ENCODE measurements at places on chromosomes 16 and 17. TPM values are rescaled to one million over a fixed set of nuclear protein-coding genes. Genes with fewer than 3 reads are reported as not detected.

Gene ITGAL
- 1.4 TPM for total RNA-seq

Gene NPIPB2
- 10.7 TPM for total RNA-seq

Gene TMIGD1
- not detected for total RNA-seq

Gene ANKS4B
- total RNA-seq, result not detected

Gene RASL10B
- 0.15 TPM for total RNA-seq

Gene HAP1
- total RNA-seq, result 3.4 TPM

Gene SMARCD2
- 168 TPM for total RNA-seq

Gene GAS2L2
- total RNA-seq, result not detected

GRCh38 chr17:19308398-19308797 lies 54.1 kb downstream of the B9D1 start:
- peaks cover 22% of the 10 kb centered on the region for H3K36me3 ChIP-seq
- H3K4me1 ChIP-seq, result no peaks in the 10 kb centered on the region
- H3K27me3 ChIP-seq, result no peaks in the 10 kb centered on the region
- H3K4me3 ChIP-seq, result no peak overlapping the region
- no peak overlapping the region for H3K27ac ChIP-seq

- peak overlapping the region; percentile 84 for H3K27ac ChIP-seq
- DNase-seq, result peak; percentile 64
- H3K4me3 ChIP-seq, result peak overlapping the region; percentile 69
These were observed 36.6 kb downstream of the ARHGAP23 start for GRCh38 chr17:38464723-38465390.

GRCh38 chr17:43829738-43830137 lies 3.2 kb downstream of the MPP3 start:
- H3K4me3 ChIP-seq, result no peak overlapping the region
- peaks cover 30% of the 10 kb centered on the region for H3K36me3 ChIP-seq
- H3K27me3 ChIP-seq, result no peaks in the 10 kb centered on the region
- DNase-seq, result no peak
- no peak overlapping the region for H3K27ac ChIP-seq
- peaks cover 24% of the 10 kb centered on the region for H3K4me1 ChIP-seq

DNA sequence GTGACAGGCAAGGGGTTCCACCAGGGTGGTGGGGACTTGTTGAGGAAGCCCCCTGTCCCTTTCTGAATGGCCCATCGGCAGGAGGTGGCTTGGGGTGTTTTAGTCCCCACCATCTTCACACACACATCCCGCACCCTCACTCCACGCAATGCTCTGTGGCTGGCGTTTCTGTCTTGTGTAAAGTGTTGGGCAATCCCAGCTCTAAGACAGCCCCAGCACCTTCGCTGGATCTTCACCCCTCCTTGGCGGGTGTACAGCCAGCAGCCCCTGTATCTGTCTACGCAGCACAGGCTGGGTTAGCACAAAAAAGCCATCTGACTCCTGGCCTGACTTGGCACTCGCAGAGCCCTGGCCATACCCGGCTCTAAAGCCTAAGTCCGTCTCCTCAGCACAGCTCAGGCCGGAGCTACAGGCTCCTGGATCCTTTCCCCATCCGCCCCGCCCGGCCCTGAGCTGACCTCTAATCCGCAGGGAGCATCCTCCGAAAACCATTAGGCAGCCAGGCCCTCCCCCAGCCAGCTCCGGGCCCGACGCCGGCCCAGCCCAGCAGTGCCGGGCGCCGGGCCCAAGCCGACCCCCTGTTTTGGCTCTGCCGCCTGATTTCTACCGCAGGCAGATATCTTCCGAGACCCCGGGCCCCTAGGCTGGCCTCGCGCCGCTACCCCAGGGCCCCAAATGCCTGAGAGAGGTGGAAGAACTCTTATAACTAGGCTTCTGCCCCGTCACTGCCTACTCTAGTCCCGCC lies 42.4 kb upstream of the TAC4 start:
- no peak overlapping the region for H3K27ac ChIP-seq
- no peak overlapping the region for H3K4me3 ChIP-seq
- DNase-seq, result no peak
- H3K4me1 ChIP-seq, result peaks cover 39% of the 10 kb centered on the region

GRCh38 chr16:77148121-77148520 lies 42.9 kb upstream of the MON1B start:
- no peaks in the 10 kb centered on the region for H3K4me1 ChIP-seq
- no peaks in the 10 kb centered on the region for H3K36me3 ChIP-seq
- H3K27me3 ChIP-seq, result peaks cover 1% of the 10 kb centered on the region
- no peak overlapping the region for H3K27ac ChIP-seq
- DNase-seq, result no peak

DNA sequence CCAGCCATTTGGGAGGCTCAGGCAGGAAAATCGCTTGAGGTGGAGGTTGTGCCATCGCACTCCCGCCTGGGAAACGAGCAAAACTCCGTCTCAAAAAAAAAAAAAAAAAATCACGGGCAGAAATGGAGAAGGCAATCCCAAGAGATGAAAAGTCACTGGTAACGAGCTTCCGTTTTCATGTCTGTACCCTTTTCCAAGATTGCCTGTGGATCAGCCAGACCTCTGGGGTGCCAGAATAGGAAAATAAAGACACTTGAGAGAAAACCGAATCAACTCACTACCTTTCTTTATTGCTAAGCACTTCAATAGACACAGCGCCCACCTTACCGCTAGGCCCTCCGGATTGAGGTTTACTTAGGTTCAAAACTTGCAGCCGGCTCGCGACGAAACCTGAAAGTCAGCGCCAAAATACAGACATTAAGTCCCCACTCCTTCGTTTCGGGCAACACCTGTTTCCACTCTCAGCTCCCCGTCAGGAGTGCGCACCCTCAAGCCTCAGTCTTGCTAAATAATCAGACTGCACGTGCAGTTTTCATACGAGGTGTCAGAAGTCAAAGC lies 970 bp upstream of the TRAF7 start:
- no peak for DNase-seq
- peak overlapping the region; percentile 84 for H3K27ac ChIP-seq
- H3K27me3 ChIP-seq, result no peaks in the 10 kb centered on the region
- H3K36me3 ChIP-seq, result no peaks in the 10 kb centered on the region
- H3K4me3 ChIP-seq, result peak overlapping the region; percentile 77

GRCh38 chr17:38753071-38753506 lies 548 bp downstream of the PSMB3 start:
- peaks cover 33% of the 10 kb centered on the region for H3K36me3 ChIP-seq
- peak overlapping the region; percentile 100 for H3K27ac ChIP-seq
- H3K4me1 ChIP-seq, result peaks cover 18% of the 10 kb centered on the region
- peak overlapping the region; percentile 99 for H3K4me3 ChIP-seq
- no peak for DNase-seq

DNA sequence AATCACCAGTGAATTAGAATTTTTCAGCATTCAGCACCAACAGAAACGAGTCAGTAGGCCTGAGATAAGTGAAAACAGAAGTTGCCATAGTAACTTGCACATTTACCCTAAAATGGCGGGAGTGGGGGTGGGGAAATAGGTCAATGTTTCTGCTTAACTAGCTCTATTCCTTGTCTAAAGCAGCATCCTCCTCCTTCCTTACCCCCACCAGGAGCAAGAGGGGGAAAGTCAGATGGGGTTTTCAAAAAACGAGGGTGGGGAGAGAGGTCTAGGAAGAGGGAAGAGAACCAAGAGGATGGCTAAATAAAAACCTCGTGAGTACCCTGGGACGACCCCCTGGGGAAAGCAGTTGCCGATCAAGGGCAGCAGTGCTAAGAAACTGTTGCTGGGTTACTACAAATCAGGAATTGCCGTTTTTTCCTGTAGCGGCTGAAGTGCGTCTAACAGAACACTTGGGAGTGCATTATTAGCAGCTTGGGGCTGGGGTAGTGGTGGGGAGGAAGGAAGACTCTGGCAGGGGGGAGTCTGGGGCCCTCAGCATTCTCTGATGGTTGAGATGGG lies 34.4 kb upstream of the MNT start:
- DNase-seq, result no peak
- H3K4me3 ChIP-seq, result no peak overlapping the region
- peaks cover 29% of the 10 kb centered on the region for H3K36me3 ChIP-seq
- H3K27ac ChIP-seq, result no peak overlapping the region
- no peaks in the 10 kb centered on the region for H3K27me3 ChIP-seq

DNA sequence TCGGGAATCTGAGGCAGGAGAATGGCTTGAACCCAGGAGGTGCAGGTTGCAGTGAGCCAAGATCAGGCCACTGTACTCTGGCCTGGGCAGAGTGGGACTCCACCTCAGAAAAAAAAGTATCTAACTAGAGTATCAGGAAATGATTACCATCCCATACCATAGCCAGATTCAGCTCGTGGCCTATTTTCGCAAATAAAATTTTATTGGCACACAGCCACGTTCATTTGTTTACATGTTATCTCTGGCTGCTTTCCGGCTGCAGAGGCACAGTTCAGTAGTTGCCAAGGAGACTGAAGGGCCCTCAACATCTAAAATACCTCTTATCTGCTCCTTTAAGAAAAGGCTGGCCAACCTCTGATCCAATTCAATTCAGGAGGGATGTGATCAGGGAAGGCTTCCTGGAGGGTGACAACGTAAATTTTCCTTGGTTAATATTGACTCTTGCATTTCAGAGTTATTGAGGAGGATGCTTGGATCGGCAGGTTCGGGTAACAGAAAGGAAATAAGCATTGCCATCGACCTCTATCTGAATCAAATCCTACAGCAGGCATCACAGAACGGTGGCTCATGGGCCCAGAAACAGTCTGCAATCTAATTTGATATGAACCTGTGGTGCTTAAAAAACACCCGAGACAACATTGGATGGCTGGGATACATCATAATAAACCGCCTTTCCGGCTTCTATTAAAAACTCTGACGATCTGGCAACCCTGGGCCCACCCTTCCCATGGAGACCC lies 73.8 kb downstream of the XYLT1 start:
- no peak overlapping the region for H3K27ac ChIP-seq
- no peaks in the 10 kb centered on the region for H3K36me3 ChIP-seq
- H3K27me3 ChIP-seq, result peaks cover 2% of the 10 kb centered on the region

DNA sequence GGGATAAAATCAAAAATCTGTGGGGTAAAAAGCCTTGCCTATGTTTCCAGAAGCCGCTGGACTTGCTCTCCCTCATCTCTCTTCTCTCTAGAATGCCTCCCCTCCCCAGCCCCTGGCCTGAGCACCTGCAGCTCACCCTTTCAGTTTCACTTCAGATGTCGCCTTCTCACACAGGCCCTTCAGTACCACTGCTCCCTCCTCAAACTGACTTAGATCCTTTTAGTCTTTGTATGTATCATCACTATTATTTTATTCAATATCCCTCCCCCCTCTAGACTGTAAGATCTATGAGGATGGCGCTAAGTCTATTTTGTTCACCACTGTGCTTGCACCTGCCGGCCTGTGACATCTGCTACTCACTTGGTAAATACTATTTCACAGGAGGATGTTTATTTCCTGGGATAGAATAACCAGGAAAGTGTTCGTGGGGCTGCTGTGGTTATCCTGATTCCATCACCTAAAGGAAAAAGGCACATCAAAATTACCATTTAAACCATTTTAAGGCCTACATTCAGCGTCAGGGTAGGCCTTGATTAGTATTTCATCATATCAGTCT lies 122.3 kb downstream of the MRTFB start:
- no peaks in the 10 kb centered on the region for H3K36me3 ChIP-seq
- H3K4me3 ChIP-seq, result no peak overlapping the region
- H3K4me1 ChIP-seq, result no peaks in the 10 kb centered on the region
- no peak for DNase-seq
- H3K27ac ChIP-seq, result no peak overlapping the region

DNA sequence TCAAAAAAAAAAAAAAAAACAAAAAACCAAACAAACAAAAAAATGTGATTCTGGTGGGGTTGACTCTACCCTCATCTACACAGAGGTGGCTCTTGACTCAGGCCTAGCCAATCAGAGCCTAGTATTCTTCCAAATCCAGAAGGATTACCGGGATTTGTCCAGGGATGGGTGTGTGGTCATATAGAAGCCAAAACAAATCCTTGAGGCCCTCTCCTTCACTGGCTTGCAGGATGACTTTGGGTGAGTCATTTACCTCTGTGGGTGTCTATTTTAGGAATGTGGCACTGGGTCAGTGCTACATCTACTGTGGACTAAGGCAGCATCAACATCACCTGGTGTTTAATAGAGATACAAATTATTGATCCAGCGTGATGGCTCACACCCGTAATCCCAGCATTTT lies 93.2 kb upstream of the RBBP6 start:
- H3K36me3 ChIP-seq, result no peaks in the 10 kb centered on the region
- no peak overlapping the region for H3K4me3 ChIP-seq
- H3K27ac ChIP-seq, result no peak overlapping the region

DNA sequence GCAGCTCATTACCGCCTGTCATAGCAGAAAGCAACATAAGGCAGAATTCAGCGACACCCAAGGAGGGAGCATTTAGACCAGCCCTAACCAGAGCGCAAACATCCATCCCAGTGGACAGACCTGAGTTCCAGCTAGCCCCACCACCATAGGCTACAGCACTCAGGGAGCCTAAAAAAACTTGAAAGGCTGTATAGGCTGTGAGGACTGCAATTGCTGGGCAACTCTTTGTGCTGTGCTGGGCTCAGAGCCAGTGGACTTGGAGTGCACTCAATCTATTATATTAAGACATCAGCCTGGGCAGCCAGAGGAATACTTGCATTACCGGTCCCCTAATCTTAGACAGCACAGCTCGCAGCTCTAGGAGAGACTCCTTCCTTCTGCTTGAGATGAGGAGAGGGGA lies 207.3 kb downstream of the KIF2B start:
- H3K36me3 ChIP-seq, result no peaks in the 10 kb centered on the region
- H3K4me3 ChIP-seq, result no peak overlapping the region
- no peaks in the 10 kb centered on the region for H3K27me3 ChIP-seq
- no peak for DNase-seq
- H3K27ac ChIP-seq, result no peak overlapping the region

GRCh38 chr17:57962279-57963148 lies 7.3 kb upstream of the CUEDC1 start:
- no peaks in the 10 kb centered on the region for H3K27me3 ChIP-seq
- H3K4me1 ChIP-seq, result peaks cover under 1% of the 10 kb centered on the region
- no peaks in the 10 kb centered on the region for H3K36me3 ChIP-seq
- H3K4me3 ChIP-seq, result no peak overlapping the region

DNA sequence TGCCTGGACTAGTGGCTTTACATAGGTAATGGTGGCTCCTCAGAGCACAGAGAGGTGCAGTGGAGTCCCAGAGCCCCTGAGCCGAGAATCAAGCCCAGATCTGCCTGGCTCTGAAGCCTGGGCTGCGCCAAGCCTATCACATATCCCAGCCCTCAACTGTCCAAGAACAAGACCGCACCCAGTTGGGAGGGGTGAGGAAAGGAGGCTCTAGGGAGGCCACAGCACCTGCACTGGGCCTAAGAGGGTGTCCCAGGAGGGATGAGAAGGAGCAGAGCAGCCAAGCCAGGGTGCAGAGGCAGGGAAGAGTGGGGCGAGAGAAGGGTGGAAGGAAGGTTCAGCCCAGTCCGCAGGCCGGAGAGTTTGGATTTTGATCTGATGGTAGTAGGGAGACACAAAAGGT lies 941 bp upstream of the RNF112 start:
- 0 out of 2 replicates have a peak overlapping the region, but pooled peaks have one; percentile 9 for H3K27ac ChIP-seq
- no peak overlapping the region for H3K4me3 ChIP-seq
- DNase-seq, result no peak
